ENCODE measurements at places on chromosomes 12 and 14.

GRCh38 chr12:12230275-12230674, 36.6 kb downstream of the LRP6 start:
- no peak for DNase-seq

DNA sequence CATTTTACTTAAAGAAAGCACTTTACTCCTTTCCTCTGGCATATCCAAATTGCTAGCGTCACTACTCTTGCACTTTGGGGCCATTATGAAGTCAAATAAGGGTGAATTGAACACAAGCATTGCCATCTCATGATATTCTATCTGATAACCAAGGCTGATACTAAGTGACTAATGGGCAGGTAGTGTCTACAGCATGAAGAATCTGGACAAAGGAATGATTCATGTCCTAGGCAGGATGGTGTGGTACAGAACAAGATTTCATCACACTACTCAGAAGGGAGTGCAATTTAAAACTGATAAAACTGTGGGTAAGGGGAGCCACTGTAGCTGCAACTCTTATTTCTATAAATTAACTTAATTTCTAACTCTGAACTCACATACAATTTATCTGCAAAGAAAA, 7.7 kb upstream of the SLC6A15 start:
- DNase-seq: no peak

DNA sequence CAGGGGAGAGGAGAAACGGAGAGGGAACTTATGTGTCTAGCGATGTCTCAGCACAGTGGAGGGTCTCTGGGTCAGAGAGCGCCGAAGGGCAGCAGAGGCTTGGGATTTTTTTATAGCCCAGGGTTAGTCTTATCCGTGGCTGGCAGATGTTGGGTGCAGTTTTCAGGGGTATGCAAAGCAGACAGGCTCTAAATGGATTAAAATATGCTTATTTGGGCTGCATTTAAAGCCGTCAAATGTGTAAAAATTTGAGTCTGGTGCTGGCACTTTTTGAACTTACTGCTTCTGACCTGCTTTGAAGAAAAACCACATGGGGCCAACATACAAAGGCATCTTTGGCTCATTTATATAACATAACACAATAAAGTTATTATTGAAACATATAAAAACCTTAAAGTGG, 178.8 kb downstream of the ESR2 start:
- DNase-seq: no peak

DNA sequence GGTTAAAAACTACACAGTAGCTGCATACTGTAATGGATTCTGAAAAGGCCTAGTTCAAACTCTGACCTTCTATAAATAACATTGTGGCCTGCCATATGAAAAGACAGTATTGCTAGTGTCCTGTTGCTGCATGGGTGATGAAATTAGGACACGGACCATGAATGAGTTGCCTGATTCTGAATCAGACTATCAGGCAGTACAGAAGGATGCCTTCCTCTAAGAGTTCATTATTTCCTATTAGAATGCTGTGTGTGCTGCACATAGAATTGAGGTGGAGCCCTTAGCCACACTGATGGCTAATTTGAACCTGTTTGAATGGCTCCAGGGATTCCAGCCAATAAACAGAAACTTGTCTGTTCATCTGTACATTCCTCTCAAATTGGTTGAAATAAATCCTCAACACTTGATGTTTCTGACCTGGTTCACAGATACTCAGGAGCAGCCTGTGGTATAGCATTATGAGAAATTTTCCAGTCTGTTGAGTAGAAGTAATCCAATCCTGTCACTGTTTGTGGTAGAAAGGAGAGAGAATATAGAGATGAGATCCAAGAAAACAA, 483.2 kb downstream of the APAF1 start:
- no peak for DNase-seq

GRCh38 chr12:47990351-47991105, 13.7 kb downstream of the COL2A1 start:
- no peak for DNase-seq

DNA sequence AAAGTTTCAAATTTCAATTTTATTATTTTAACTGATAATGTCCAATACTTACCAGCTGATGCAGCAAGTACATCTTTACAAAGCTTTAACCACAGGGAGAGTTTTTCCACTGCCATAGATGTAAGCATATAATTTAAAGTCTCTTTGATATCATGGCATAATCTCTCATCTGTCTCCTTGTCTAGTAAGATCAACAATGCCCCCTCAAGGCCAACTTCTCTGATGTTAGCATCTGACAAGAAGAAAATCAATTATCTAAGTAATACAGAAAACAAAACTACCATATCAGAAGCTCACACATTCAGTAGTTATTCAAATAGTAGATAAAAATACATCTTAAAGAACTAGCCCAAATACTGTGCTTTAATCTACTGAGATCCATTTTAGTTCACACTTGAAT, 94.2 kb downstream of the HEATR5A start:
- DNase-seq: no peak

DNA sequence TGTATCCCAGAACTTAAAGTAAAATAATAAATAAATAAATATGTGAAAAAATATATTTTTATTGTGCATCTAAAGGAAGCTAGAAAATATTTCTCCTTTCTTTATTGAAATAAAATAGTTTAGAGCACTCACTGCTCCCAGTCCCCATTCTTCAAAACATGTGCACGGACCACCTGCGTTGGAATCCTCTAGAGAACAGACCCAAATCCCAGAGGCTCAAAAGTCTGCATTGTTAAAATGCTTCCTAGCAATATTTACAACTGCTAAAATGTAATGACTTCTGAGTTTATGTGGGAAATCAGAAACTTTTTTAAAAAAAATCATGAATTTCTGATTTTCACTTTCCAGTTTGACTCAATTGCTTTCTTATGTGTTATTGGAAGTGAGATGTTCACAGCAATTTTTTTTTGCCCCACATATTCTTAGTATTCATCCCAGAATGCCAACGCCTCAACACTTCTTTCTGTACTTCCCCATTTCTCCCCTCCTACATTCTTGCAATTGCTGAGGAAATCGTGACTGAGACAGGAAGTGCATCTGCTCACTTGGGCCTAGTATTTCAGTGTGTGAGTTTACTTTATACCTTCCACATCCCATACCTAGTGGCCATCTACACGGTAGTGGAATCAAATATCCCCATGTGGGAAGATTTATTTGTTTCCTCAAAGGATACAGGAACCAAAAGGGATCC, 116.0 kb upstream of the FLRT2 start:
- no peak for DNase-seq

GRCh38 chr14:93303659-93304058, 29.2 kb downstream of the BTBD7 start:
- no peak for DNase-seq

DNA sequence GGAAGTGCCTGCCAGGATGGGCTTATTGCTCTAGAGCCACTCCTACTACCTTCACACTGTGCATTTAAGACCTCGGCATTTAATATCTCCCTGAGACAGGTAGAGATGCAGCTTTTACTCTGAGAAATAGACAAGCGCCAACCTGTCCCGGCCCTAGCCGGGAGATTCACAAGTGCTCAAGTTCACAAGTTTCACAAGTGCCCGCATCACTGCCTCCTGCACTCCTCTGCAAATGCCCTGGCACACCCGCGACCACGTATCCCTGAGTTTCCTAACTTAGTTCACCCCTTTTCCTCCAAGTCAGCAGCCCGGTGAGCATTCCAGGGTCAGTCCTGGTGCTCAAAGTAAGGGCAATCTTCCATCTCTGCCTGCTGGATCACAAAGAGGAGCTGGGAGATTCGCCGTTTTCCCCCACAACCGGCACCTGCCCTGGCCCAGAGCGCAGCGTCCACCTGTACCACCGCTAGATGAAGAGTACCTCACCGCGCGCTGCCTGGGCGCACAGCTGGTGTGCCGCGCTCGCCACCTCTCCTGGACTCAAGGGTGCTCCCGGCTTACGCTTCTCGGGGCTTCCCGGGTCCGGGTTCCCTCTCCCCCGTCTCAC, 5.0 kb upstream of the SLC38A4 start:
- DNase-seq: no peak

- no peak for DNase-seq
Observed at GRCh38 chr12:1800401-1801302, 19.7 kb upstream of the LRTM2 start.

DNA sequence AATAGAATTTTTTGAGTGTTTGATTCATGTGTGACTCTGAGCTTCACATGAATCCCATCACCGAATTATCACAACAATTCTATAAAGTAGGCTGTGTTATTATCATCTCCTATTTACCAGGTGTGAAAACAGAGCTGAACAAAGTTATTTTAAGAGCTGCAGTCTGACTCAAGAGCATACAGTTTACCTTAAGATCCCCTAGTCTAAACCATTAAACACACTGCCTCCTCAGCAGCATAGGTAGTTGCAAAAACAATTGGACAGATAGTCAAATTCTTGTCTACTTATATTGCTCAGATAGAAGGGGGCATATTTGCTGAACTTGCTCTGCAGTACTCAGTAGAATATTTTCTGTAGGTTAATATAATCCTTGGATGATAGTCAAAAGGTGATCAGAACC, 219.8 kb upstream of the ATP2B1 start:
- no peak for DNase-seq
